ENCODE measurements at places on chromosomes 12 and 14.

- no peak for DNase-seq
Measured at GRCh38 chr12:20390846-20391245, 22.5 kb downstream of the PDE3A start.

DNA sequence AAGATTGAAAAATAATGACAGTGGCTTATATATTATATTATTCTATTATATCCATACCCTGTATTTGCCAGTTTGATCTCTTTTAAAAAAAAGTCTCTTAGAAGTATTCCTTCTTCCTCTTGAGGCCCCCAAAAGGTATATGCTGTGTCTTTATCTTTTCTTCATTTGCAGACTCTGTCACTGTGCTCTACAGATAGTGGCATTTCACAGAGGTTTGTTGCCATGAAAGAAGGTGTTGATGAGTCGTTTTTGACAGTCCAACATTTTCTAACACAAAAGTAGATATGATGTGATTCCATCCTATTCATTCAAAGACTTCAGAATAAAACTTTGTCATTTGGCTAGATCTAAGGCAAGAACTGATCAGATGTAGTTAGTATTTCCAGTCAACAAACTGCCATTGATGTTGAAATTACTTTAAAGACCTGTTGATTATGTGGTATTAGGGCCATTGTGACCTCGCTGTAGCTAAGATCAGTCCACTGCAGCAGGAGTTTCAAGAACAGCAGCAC lies at the start of gene CCDC196:
TSS of gene CCDC196 (plus strand) at position 462 of the 512 bp plus-strand sequence. CDS start 132 bp downstream, outside the sequence.
- DNase-seq = no peak

DNA sequence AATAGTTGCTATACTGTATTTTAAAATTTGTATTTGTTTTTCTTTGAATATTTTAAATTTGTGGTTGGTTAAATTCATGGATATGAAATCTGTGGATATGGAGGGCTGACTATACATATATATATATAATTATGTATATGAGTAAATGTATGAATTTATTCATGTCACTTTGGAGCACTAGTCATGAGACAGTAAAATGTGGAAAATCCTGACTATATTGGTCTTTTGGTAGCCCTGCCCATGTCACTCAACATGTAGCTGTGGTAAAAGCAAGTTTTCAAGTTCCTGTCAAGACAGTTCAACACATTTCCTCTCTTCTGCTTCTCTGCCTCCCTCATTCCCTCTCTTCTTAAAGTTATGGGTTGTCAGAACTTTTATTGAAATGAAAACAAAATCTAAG lies 17.3 kb upstream of the C12orf71 start:
- no peak for DNase-seq

DNA sequence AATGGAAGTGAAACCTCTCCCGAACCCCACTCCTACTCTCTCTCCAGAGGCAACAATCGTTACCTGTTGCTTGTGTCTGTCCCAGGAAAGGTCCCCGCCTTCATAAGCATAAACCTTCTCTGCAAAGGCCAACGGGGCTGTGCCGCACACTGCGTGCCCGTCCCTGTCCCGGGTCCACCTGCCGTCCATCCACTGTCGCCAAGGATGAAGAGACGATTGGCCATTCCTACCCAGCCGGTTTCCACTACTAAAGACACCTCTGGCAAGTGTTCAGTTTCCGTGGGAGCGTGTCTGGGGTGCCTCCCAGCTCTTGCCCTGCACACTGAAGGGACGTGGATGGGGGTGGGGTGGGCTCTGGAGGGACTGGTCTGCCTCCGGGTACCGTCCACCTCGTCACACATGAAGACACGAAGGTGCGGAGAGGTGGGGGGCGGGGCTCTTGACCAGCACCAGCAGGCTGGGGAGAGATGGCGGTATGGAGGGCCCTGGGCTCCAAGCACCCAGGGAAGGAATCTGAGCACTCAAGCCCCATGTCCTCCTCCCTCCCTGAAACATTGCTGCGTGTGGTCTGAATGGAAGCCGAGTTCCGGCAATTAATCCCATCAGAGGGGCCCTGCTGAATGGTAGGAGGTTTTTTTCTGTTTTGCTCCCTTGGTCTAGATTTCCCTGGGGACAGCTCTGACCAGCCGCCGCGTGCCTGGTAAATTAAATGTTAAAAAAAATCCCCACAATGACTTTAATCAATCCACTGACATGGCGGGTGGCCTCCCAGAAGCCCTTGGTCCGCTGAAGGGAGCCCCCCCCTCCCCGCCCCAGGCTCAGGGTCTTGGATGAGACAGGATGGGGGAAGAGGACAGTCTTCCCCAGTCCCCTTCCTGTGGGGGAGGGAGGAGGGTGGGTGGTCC lies 4.1 kb upstream of the KIF26A start:
- DNase-seq = no peak

DNA sequence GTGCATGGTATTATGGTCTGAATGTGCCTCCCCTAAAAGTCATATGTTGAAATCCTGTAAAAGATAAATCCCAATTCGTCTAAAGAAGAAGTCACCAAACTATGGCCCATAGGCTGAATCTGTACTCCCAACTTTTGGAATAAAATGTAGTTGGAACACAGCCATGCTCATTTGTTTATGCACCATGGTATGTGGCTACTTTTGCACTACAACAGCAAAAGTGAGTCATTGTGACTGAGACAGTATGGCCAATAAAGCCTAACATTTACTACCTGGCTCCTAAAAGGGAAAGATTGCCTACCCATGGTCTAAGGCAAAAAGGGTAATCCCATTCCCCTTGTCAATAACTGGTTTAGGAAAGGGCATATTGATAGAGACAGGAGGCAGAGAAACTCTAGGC lies 101.8 kb downstream of the LRIG3 start:
- no peak for DNase-seq

DNA sequence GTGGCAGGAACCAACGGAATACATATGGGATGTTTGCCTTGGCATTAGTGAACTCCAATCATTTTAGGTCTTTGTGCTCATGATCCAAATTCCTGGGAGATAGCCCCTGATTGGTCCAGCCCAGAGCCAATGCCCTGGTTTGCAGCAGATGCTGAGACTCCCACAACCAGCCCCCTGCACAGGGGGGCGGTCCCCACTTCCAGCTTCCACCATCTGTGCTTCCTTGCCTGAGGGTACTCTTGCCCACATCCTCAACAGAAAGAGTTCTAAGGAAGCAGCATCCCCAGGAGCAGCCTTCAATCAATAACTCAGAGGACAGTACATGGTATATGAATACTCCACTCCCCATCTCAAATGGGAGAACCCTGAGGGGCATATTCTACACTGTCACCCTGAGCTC lies 39.7 kb upstream of the FICD start:
- DNase-seq = no peak

DNA sequence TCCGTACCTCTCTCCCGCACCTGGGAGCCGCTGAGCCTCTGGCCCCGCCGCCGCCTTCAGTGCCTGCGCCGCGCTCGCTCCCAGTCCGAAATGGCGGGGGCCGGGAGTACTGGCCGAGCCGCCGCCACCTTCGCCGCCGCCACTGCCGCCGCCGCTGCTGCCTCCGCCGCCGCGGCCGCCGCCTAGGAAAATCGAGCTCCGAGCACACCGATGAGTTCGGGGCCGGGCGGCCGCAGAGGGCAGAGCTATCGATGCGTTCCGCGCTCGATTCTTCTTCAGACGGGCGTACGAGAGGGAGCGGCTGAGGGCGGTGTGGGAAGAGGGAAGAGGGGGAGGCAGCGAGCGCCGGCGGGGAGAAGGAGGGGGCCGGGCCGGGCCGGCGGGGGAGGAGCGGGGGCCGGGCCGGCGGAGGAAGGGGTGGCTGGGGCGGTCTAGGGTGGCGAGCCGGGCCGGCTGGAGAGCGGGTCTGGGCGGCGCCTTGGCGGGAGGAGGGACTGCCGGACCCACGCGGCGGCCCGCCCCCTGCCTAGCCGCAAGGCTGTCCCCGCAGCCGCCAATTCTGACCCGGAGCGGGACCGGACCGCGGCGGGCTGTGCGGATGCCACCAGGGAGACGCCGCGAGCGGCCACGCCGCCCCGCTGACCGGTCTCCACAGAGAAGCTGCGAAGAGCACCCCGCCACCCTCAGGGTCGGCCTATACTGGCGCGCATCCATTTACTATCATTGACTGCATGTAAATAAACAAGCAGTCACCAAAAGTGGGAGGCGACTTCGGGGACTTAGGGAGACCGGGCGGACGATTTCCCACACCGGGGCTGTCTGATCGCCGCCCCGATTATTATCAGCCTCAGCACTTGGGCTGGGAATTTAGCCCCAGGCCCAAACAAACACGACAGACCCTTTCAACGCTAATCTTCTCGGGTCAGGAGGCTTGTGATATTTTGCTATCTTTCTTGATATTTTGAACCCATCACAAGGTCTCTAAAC lies at the start of gene KRAS:
TSS of gene KRAS (minus strand) at position 186 of the 987 bp plus-strand sequence.
- peak; percentile 91 for DNase-seq

DNA sequence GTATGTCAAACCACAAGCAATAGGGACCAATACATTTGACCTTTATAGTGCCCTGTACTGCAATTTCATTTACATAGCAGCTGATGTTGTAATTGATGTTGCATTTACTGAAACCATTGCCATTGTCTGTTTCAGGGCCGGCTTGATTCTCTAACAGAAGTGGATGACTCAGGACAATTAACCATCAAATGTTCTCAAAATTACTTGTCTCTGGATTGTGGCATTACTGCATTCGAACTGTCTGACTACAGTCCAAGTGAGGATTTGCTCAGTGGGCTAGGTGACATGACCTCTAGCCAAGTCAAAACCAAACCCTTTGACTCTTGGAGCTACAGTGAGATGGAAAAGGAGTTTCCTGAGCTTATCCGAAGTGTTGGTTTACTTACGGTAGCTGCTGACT lies 216.0 kb downstream of the AKAP6 start:
- no peak for DNase-seq
